ENCODE measurements at places on chromosomes 7 and 10. TPM values are rescaled to one million over a fixed set of nuclear protein-coding genes. Genes with fewer than 3 reads are reported as not detected.

The ZNF518A gene
- total RNA-seq = 29.9 TPM

The HOXA1 gene
- total RNA-seq = 1.6 TPM

The SPDYE11 gene
- total RNA-seq = not detected

The TMEM254 gene
- total RNA-seq = 33.7 TPM

The OR2A12 gene
- not detected for total RNA-seq

The ZPBP gene
- total RNA-seq = not detected
